ENCODE measurements at places on chromosomes 1 and 21.

- DNase-seq, result no peak
Measured at GRCh38 chr1:184145083-184145482, 93.6 kb downstream of the TSEN15 start.

DNA sequence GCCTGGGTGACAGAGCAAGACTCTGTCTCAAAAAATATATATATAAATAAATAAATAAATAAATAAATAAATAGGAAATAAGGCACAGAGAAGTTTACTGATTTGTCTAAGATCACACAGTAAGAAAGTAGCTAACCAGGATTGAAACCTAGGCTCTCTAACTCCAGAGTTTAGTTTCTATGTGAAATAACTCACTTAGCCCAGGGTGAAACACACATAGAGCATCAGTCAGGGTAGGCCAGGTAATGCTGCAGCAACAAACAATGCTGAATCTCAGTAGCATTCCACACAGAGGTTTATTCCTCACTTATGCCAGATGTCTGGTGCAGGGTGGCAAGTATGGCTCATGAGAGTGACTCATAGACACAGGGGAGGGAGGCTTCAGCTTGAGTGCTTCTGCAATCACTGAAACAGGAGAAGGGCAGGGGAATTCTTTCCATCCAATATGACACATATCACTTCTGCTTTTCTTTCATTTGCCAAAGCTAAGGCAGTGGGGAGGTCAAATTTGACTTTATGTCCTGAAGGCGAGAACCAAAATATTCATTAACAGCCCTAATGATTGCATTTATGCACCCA is 37.1 kb upstream of the KANK4 start:
- DNase-seq, result no peak

GRCh38 chr1:78501203-78501602 is 10.4 kb downstream of the PTGFR start:
- no peak for DNase-seq

DNA sequence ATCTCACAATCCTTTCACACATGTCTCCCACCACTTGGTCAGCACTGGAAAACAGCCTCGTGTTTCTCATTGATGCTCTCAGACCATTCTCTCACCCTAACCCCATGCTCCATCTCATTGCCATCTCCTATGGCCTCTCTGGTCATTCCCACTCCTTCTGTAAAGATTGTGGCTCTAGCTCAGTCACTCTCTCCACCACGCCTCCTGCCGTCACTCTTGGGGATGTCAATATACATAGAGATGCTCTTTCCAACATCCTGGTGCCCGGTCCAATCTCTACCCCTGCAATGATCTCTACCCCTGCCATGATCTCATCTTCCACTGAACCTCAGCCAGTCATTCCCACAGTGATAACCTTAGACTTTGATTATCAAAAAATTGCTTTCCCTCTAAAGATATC is 90.1 kb downstream of the NTPCR start:
- no peak for DNase-seq
